Right ventricle myocardium superior (tissue), 1 donor: ENCODE measurements at places on chromosomes 5 and 9.

GRCh38 chr9:103757062-103757461 lies 337.0 kb upstream of the SMC2 start:
- DNase-seq: no peak

DNA sequence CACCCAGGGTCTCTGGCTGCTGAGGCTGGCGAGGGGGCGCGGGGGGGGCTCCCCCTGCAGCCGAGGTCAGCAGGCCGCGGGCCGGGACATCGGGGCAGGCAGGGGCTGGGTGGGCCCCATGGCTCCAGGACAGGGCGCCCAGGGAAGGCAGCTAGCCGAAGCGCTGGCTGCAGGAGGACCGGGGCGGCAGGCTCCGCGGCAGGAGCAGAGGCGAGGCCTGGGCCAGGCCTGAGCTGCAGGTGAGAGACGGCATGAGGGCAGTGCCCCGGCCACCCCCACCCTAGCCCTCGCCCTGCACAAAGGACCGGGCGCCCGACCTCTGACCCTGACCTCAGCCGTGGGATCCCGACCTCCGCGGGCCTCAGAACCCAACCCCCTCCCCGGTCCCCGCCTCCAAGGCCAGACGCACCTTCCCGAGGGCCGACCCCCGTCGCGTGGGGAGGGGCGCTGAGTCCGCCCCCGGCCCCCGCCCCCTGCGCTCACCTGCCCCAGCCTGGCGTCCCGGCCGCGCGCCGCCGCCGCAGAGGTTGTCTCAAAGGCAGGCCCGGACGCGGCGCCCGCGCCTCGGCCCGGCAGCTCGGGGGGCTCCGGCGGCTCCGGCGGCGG lies 431 bp downstream of the RNF208 start:
- DNase-seq: no peak

GRCh38 chr9:101737165-101737704 lies 1.2 kb downstream of the GRIN3A start:
- DNase-seq: no peak

GRCh38 chr5:136011414-136012001 lies 17.3 kb upstream of the TGFBI start:
- DNase-seq: no peak

- no peak for DNase-seq
These were observed 71.8 kb upstream of the ALDH1A1 start for GRCh38 chr9:73024601-73025034.

- no peak for DNase-seq
These were observed 46.7 kb upstream of the RIOK2 start for GRCh38 chr5:97229688-97230285.

GRCh38 chr5:44885903-44886302 lies 77.2 kb downstream of the MRPS30 start:
- no peak for DNase-seq

DNA sequence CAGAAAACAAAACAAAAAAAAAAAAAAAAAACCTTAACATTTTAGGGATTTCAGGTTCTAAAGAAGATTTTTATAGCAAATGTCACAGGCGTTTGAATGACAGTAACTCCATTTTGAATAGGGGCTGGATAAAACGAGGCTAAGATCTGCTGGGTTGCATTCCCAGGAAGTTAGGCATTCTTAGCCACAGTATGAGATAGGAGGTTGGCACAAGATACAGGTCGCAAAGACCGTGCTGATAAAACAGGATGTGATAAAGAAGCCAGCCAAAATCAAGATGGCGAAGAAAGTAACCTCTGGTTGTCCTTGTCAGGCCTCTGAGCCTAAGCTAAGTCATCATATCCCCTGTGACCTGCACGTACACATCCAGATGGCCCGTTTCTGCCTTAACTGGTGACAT lies 425.6 kb upstream of the PTPRD start:
- DNase-seq: no peak

GRCh38 chr9:127968042-127968441 lies 12.7 kb downstream of the EEIG1 start:
- DNase-seq: no peak

- DNase-seq: no peak
These were observed 26.2 kb upstream of the WDR41 start for GRCh38 chr5:77518304-77518703.

GRCh38 chr5:159459951-159460538 lies 129.8 kb upstream of the IL12B start:
- no peak for DNase-seq

DNA sequence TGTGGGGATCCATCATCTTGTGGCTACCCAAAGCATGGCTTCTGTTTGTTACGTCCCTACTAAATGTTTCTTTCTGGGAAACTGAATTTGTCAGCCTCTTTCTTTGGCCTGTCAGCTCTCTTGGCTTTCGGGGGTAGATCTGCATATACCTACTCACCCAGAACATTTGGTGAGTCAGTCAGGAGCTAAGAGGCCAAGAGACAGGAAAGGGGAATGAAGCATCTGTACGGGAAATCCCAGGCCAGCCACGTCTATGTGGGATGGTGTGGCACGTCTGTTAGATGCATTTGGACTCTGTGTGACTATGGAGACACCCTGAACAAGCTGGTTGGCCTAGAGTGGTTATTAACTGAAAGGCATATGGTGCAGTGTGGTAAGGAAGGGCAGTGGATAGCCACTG lies 58.1 kb downstream of the CDO1 start:
- no peak for DNase-seq

DNA sequence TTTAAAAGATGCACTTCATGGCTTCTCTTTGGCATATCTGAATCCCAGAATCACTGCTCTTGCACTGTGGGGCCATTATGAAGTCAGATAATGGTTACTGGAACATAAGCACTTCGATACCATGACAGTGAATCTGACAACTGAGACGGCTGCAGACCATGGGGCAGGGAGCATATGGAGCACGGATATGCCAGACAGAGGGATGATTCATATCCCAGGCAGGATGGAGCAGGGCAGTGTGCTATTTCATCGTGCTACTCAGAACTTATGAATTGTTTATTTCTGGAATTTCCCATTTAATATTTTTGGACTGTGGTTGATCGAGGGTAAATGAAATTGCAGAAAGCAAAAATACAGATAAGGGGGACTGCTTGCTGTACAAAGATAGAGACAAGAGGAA lies 145.0 kb downstream of the EGFLAM start:
- no peak for DNase-seq

DNA sequence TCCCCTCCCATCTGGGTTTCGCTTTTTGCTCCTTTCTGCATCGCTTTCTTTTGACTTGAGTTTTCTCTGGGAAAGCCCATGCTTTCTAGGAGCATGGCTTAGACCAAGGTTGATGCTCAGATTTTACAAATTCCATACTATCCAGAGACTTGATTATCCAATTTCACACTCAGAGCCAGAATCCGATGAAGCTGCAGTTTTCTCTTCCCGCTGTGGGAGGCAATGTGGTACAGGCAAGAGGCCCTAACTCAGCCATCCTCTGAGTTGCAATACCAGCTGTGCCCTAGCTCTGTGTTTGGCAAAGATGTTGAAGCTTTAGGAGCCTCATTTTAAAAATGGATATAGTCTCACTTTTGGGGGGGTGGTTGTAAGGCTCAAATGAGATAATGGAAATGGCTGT lies 85.1 kb downstream of the BRINP1 start:
- DNase-seq: no peak

DNA sequence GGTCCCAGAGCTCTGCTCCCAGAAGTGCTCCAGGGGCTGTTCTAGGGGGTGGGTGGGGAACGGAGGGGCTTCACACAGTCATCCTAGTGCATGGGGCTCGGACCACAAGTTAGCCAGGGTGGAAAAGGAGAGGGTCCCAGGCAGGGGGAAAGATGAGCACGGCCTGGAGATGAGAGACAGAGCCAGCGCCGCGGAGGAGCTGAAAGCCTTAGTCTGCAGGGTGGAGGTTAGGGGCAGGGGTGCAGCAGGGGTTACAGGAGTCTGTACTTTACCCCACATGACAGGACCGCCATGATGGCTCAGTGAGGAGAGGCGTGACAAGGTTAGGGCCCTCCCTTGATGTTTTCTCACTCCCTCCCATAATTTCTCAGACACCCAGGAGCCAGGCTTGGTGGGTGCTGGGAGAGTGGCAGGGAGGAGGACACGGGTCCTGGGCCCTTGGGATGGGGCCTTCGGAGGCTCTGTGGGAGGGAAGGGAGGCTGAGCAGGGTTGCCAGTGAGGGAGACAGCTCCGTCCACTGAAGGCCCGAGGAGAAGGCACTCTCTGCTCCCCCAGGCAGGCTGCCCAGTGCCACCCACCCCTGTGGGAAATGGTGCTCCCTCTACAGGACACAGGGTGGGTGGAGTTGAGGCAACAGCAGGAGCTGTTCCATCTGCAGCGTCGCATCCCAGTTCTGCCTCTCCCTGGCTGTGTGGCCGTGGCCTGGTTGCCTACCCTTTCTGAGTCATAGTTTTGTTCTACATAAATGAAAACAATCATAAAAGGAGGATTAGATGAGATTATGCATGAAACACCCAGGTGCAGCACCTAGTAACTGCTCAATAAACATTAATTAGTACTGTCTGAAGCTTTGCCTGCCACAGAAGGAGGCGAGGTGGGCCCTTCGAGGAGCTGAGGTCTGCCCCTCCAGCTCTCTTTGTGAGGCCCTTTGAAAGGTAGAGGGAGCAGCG lies 66.2 kb downstream of the NDST1 start:
- no peak for DNase-seq

- no peak for DNase-seq
These were observed 9.9 kb downstream of the SNCAIP start for GRCh38 chr5:122321921-122322320.

- no peak for DNase-seq
These were observed 74.0 kb upstream of the PRLR start for GRCh38 chr5:35304291-35304690.

- DNase-seq: no peak
These were observed 1740.9 kb upstream of the CDH9 start for GRCh38 chr5:28779161-28779754.

- no peak for DNase-seq
These were observed 40.9 kb downstream of the TRIO start for GRCh38 chr5:14184082-14184481.
